ENCODE measurements at places on chromosomes 1 and 21.
A peak's percentile ranks its signal among the peaks of the same experiment; 100 is the strongest.

GRCh38 chr1:53559854-53560580, 100.8 kb downstream of the DMRTB1 start:
- no peak for DNase-seq

DNA sequence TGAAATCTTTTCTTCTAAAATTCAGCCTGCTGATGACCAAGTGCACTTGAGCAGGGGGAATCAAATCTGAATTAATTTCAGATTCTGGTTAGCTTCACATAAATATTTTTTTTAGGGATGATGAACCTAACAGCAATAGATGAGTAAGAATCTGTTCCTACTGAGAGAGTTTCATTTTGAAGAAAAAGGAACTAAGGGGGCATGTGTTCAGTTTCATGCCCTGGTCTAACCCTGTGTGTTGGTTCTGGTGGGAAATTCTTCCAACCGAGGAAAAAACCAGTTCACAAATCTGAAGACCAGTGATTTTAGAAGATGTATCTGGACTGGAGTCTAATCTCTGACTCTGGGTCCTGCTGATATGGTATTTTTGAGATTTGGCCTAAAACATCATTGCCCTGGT, 13.7 kb downstream of the SELL start:
- DNase-seq: no peak

DNA sequence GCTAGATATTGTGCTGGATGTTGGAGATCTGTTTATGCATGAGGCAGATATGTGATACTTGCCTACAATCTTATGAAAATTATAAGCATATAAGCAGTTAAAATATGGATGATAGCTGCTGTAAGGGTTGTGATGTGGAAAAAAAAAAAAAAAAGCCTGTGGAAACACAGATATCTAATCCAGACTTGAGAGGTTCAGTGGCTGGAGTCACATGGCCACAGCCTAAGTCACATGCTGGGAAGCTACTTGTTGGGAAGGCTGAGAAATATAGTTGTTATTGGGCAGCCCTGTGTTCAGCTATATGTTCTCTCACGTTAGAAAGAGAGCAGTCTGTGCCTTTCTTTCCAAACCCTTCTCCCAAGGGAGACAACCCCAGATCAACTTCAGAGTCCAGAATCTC, 15.1 kb downstream of the RAVER2 start:
- no peak for DNase-seq

GRCh38 chr1:13807209-13807608, 107.2 kb downstream of the PRDM2 start:
- no peak for DNase-seq

DNA sequence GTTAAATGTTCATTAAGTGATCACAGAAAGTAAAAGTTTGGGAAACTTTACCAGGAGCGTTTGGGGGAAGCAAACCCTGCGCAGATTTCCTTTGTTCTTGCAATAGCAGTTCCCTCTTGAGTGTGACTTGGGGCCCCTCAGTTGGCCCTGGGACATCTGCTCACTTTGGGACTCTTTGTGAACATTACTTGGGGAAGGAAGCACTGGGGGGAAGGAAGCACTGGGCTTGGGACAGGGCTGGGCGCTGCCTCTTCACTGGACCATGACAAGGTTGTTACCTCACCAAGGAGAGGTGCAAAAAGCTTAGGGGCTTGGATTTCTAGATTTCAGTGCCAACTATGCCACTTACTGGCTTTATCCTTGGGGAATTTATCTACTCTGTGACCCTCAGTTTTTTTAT, 63.5 kb downstream of the ETS2 start:
- no peak for DNase-seq

GRCh38 chr1:244052728-244053312, 1.7 kb downstream of the ZBTB18 start:
- no peak for DNase-seq

- no peak for DNase-seq
These were observed 79.6 kb downstream of the ATP1B1 start for GRCh38 chr1:169186106-169186505.

- no peak for DNase-seq
These were observed 210.8 kb downstream of the APP start for GRCh38 chr21:25959799-25960198.

GRCh38 chr1:236904892-236905741, 99.1 kb downstream of the MT1HL1 start:
- DNase-seq: peak; percentile 65

DNA sequence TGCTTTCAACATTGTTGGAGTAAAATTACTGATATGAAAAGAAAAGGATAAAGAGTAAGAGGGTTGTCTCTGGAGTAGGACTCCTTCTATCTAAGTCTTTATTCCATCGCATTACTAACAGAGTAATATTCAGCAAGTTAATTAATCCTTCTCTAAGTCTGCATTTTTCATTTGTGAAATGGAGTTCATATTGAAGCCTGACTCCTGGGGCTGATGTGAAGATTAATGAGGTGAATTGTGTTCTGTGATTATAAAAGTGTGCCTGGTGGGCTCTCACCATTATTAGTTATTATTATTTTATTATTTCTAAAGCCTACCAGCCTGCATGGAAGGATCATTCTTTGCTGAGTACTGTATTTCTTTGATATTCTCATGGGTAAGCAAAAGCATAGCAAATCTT, 1096.7 kb downstream of the KCNT2 start:
- no peak for DNase-seq

GRCh38 chr1:2391931-2392509, 379 bp downstream of the RER1 start:
- DNase-seq: no peak

GRCh38 chr1:52281518-52281917, 84.5 kb downstream of the CC2D1B start:
- no peak for DNase-seq

- DNase-seq: no peak
These were observed 47.2 kb upstream of the PAX7 start for GRCh38 chr1:18583326-18583941.

DNA sequence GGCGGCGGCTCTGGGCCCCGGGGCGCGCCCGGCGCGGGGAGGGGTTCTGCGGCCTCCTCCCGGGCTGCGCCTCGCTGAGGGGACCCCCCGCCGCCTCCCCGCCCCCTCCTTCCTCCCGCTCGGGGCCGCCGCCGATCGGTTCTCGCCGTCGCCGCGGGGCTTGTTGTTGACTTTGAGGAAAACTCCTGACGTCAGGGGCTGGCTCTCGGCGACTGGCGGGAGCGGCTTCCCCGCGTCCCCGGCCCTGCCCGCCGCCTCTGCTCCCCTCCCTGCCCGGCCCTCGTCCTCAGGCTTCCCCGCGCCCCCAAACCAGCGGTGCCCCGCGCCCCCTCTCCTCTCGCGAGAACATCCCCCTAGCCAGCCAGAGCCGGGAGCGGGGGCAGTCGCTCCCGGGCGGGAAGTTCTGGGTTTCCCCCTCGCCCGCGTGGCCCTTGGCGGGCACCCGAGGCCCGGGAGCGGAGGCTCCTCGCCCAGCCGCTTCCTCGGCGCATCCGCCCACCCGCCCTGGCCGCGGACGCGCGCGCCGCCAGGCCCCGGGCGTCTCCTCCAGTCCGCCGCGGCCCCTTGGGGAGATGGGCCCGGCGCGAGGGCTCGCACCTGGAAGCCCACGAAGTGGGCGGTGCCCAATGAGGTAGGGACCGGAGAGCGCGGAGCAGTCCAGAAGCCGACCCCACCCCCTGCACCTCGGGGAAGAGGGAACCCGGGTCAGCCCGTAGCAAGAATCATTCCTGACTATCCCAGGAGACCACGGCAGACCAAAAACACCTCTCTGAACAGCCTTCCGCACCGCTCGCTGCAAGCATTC, 611 bp upstream of the AKT3 start:
- no peak for DNase-seq

- no peak for DNase-seq
These were observed 235.2 kb downstream of the DISC1 start for GRCh38 chr1:231861541-231862481.

GRCh38 chr1:89179343-89179742, 3.5 kb upstream of the GBP7 start:
- no peak for DNase-seq

Data from fibroblast of the conjunctiva (primary cell).